EH (cell line): ENCODE measurements at places on chromosomes 2 and 18.

- DNase-seq: peak; percentile 95
Observed at GRCh38 chr2:150234787-150235446, 252.6 kb downstream of the RND3 start.

DNA sequence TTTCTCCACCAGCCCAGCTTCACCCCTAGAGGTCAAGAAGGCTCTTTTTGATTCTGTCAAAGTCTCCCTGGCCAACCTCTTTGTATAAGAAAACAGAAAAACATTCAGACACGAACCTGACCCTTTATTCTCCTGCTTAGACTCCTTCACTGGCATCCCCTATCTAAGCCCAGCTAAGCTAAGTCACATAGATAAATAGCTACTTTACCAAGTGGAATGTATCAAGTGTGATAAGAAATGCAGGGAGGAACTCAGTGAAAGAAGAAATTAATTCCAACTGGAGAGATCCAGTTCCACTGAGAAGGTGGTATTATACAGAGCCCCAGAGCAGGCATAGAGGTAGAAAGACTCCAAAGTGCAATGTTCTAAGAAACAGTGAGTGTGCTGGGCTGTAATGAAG lies 489.5 kb downstream of the TNS1 start:
- no peak for DNase-seq

- DNase-seq: no peak
Observed at GRCh38 chr18:41146301-41146700, 808.7 kb upstream of the PIK3C3 start.

- peak; percentile 57 for DNase-seq
Observed at GRCh38 chr2:72562451-72563153, 263.2 kb downstream of the EXOC6B start.

- DNase-seq: no peak
Observed at GRCh38 chr2:172434821-172435605, 7.6 kb downstream of the ITGA6 start.

DNA sequence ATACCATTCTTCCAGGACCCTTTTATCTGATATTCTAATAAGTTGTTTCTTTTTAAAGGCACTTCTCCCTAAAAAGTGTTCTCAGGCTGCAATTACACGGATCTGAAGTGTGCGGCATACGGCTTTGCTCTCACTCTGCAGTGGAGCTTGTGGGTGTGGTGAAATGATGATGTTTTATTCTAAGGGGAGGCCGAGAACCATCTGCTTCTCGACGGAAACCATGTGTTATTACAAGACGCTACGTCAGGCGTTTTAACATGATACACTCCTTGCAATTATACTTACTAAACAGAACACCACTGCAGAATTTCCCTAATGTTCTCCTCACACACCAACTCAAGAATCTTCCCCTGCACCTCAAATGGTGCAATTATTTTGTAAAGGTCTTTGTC lies 34.9 kb upstream of the CTDP1 start:
- DNase-seq: peak; percentile 30

DNA sequence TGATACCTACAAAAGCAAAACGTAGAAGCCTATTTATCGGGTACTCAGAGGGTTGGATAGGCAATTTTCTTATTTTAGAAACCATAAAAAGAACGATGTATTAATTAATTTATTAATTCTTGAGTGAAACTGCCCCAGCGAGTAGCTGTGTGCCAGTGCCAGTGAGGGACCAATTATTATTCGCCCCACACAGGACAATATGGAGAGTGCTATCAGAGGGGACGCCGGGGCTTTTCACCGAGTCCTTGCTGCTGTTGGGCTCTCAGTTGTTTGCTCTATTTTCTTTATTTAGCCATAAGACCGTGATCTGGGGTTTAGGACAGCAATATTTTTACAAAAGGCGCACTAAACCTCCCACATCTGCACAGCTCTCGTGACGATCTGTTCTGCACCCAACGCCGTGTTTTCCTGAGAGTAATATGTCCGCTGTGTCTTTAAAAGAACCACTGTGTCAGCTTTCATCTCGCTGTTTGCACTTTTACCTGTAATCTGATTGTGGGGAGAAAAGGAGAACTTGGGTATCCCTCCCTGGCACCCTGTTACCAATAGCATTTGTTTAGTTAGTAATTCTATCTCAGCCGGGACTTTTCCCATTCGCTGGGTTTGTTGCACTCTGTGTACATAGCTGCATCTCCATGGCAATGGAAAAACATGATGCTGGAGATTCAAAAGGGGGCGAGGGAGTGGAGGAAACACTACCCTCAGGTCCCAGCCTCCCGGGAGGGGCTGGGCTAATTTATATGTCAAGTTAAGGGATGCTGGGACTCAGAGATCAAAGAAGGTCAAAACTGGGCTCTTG lies 30.1 kb upstream of the ZNF516 start:
- DNase-seq: peak; percentile 49

- DNase-seq: no peak
Observed at GRCh38 chr2:59745085-59745484, 808.4 kb downstream of the BCL11A start.

DNA sequence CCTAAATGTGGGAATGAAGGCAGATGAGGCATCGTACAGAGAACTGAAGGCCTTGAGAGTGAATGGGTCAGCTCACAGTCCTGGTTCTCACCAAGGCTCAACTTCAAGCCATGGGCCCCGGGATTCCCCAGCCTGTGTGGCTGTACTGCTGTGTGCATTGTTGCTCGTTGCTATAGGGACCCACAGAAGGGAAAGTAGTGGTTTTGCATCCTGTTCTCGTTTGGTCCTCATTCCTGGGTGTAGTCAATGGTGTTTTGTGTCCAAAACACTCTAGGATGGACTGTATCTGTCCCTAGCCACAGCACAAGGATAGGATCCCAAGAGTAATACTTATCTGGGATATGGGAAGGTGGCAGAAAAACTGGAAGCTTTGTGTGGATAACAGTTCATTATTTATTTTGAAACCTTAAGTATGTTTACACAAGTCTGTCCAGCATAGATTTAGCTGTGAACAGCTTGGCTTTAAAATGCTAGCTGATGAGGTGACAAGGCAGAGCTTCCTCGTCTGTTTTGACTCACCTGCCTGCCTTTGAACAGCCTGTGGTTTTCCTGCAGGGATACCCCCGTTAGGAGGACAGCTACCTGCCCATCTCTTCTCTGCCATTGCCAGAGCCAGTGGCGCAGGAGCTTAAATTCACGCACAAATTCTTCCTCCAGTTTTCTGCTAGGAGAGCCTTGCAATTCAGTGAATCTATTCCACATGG lies 85.0 kb downstream of the WDSUB1 start:
- DNase-seq: peak; percentile 58

- peak; percentile 61 for DNase-seq
Observed at GRCh38 chr2:229431327-229431954, 160.4 kb upstream of the PID1 start.

- no peak for DNase-seq
Observed at GRCh38 chr18:26004832-26005231, 85.6 kb downstream of the SS18 start.

DNA sequence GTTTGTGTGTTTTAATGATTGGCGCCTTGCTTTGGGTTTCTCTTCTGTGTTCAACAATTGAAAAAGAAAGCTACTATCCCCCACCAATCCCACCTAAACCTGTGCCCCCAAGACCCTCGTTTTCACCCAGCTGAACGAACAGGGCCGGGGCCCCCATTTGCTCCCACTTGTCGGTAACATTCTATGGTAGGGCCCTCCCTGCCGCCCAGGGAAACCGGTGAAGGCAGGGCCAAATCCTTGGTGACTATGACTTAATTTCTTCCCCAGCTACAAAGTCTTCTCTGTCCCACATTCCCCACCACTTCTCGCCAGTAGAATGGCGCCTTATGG lies 598 bp upstream of the SNRNP200 start:
- DNase-seq: no peak

GRCh38 chr2:173404841-173405750 lies 50.4 kb downstream of the CDCA7 start:
- DNase-seq: no peak

- DNase-seq: no peak
Observed at GRCh38 chr18:73296686-73297085, 428.9 kb upstream of the NETO1 start.

GRCh38 chr2:118942031-118942430 lies at the start of gene MARCO:
Gene MARCO (plus strand): TSS chr2:118942194. CDS start chr2:118942301, 107 bp downstream.
- no peak for DNase-seq

DNA sequence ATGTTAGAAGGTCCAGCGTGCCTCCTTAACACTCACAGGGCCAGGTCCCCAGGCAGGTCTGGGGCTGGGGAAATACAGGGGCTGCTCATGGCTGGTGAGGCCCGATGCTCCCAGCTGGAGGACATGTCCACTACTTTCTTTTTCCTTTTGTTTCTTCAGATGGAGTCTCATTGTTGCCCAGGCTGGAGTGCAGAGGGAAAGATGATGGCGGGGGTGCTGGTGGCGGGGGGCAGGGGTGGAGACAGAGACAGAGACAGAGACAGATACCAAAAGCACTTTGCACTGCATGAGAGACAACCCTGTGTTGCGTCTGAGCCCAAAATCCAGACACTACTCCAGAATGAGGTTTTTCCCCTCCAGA lies 211.0 kb downstream of the SH3BP4 start:
- DNase-seq: no peak

DNA sequence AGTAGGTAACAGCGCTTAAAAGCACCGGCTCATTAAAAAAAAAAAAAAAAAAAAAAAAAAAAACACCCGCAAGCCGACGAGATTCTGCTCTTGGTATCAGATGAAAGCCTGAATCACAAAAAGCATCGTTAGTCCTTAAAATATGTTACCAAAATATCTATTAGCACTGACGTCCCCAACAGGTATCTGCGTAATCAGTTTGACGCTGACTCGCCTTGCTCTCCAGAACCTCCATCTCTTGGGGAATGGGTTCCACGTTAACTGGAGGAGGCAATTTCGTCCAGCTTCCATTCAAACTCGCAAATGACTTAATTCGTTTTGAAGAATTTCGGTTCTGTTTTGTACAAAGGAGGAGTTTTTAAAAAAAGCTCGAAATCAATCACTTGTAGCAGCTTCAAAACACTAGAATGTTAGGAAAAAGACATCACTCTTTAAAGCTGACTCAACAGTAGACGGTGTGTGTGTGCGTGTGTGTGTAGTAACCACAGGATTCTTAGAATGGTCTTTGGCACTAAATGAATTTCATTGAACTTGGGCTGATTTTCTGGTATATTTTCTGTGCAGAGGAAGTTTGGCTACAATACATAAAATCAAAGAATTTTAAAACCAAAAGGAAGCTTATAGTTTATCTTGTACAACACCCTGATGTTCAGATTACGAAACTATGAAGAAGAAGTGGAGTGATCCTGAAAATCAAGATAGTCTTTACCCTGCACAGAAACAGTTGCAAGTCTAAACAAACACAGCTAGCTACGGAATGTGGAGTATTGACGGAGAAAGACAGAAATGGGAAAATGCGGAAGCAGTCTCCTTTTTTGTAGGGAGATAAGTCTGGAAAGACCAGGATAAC lies 1.1 kb upstream of the PGAP1 start:
- peak; percentile 70 for DNase-seq
